A549 treated with RU486 at 1 μM for 4 hours (cell line): ENCODE measurements at places on chromosomes 11 and 22. TPM values are rescaled to one million over a fixed set of nuclear protein-coding genes. Genes with fewer than 3 reads are reported as not detected.

CDC42EP1 gene
- 27.8 to 39.1 TPM (median 37.3 TPM) in 5 replicates for total RNA-seq

RAB3IL1 gene
- 10.2 to 13.2 TPM (median 12.8 TPM) in 5 replicates for total RNA-seq

TRMU gene
- total RNA-seq: 36.4 to 43.0 TPM (median 38.8 TPM) in 5 replicates

PRG2 gene
- total RNA-seq: 0.07 TPM in 1 of 5 replicates, not detected in the others

HBD gene
- total RNA-seq: not detected in 5 replicates

YPEL4 gene
- total RNA-seq: 0.32 to 0.39 TPM (median 0.34 TPM) in 5 replicates

CECR2 gene
- total RNA-seq: 0.05 to 0.16 TPM (median 0.08 TPM) in 5 replicates

RASGRP2 gene
- total RNA-seq: 0.41 to 1.5 TPM (median 1.2 TPM) in 5 replicates

MMP1 gene
- total RNA-seq: 0.71 to 1.4 TPM (median 1.1 TPM) in 5 replicates

MCAT gene
- 17.9 to 28.6 TPM (median 26.1 TPM) in 5 replicates for total RNA-seq

MCHR1 gene
- not detected in 5 replicates for total RNA-seq

PARVA gene
- 24.3 to 28.1 TPM (median 25.1 TPM) in 5 replicates for total RNA-seq

RTN4RL2 gene
- total RNA-seq: 60.5 to 129 TPM (median 112 TPM) in 5 replicates

INS gene
- total RNA-seq: not detected in 5 replicates

GGA1 gene
- total RNA-seq: 16.4 to 23.7 TPM (median 21.6 TPM) in 5 replicates

KRTAP5-10 gene
- not detected in 5 replicates for total RNA-seq

KRTAP5-3 gene
- not detected in 5 replicates for total RNA-seq

MS4A3 gene
- not detected in 5 replicates for total RNA-seq

OR2AG1 gene
- total RNA-seq: not detected in 5 replicates

CCDC87 gene
- 0.53 to 0.80 TPM (median 0.64 TPM) in 5 replicates for total RNA-seq

OR4C12 gene
- total RNA-seq: not detected in 5 replicates

APOA1 gene
- 0.10 to 1.3 TPM (median 0.25 TPM) in 5 replicates for total RNA-seq

SEC14L6 gene
- not detected in 5 replicates for total RNA-seq

PTH gene
- total RNA-seq: not detected in 5 replicates

OR52K2 gene
- total RNA-seq: not detected in 5 replicates

FIBIN gene
- not detected in 5 replicates for total RNA-seq

IGSF9B gene
- total RNA-seq: 0.54 to 1.5 TPM (median 1.2 TPM) in 5 replicates

SYT9 gene
- total RNA-seq: 0.22 to 0.35 TPM (median 0.30 TPM) in 5 replicates

MAPK8IP1 gene
- 5.3 to 7.8 TPM (median 5.9 TPM) in 5 replicates for total RNA-seq

UBE4A gene
- total RNA-seq: 6.8 to 10.9 TPM (median 10.4 TPM) in 5 replicates

OR4C11 gene
- not detected in 5 replicates for total RNA-seq

ZNF215 gene
- 1.1 to 1.5 TPM (median 1.2 TPM) in 5 replicates for total RNA-seq

TRIM21 gene
- 18.3 to 22.3 TPM (median 21.6 TPM) in 5 replicates for total RNA-seq

PRDX5 gene
- total RNA-seq: 376 to 487 TPM (median 476 TPM) in 5 replicates

TAF6L gene
- total RNA-seq: 11.5 to 18.4 TPM (median 15.2 TPM) in 5 replicates

OR8G5 gene
- not detected in 5 replicates for total RNA-seq

OR2D2 gene
- not detected in 5 replicates for total RNA-seq

TRIM34 gene
- total RNA-seq: 2.7 to 5.1 TPM (median 3.9 TPM) in 5 replicates

MORC2 gene
- 11.0 to 15.8 TPM (median 14.8 TPM) in 5 replicates for total RNA-seq

SLC37A4 gene
- 10.0 to 12.1 TPM (median 10.8 TPM) in 5 replicates for total RNA-seq

CRYBB2 gene
- total RNA-seq: not detected in 5 replicates

KCNQ1OT1 gene
- total RNA-seq: 0.01 to 0.06 TPM (median 0.04 TPM) in 5 replicates

CD3E gene
- not detected in 5 replicates for total RNA-seq

NXPE1 gene
- total RNA-seq: not detected in 5 replicates

SMIM35 gene
- total RNA-seq: not detected in 5 replicates

SMC1B gene
- total RNA-seq: 0.05 TPM in 1 of 5 replicates, not detected in the others

SELENOH gene
- 113 to 160 TPM (median 140 TPM) in 5 replicates for total RNA-seq

PATE2 gene
- not detected in 5 replicates for total RNA-seq

CARD10 gene
- 24.2 to 41.1 TPM (median 36.8 TPM) in 5 replicates for total RNA-seq

CD44 gene
- total RNA-seq: 656 to 874 TPM (median 717 TPM) in 5 replicates

CYTH4 gene
- total RNA-seq: 0.61 to 0.94 TPM (median 0.86 TPM) in 5 replicates

PHLDB1 gene
- total RNA-seq: 9.3 to 10.8 TPM (median 10.0 TPM) in 5 replicates

SEZ6L gene
- not detected in 5 replicates for total RNA-seq

SF1 gene
- total RNA-seq: 171 to 227 TPM (median 177 TPM) in 5 replicates

ELP4 gene
- 6.7 to 9.6 TPM (median 6.9 TPM) in 5 replicates for total RNA-seq

GRM5 gene
- total RNA-seq: not detected in 5 replicates
